ENCODE measurements at places on chromosomes 3 and 15.

- no peak for DNase-seq
Measured at GRCh38 chr3:52463416-52463815, 8.0 kb downstream of the NISCH start.

- DNase-seq = no peak
Measured at GRCh38 chr3:13223574-13224237, 150.5 kb upstream of the IQSEC1 start.

GRCh38 chr3:192825657-192826200, 91.9 kb downstream of the MB21D2 start:
- peak; percentile 89 for DNase-seq

DNA sequence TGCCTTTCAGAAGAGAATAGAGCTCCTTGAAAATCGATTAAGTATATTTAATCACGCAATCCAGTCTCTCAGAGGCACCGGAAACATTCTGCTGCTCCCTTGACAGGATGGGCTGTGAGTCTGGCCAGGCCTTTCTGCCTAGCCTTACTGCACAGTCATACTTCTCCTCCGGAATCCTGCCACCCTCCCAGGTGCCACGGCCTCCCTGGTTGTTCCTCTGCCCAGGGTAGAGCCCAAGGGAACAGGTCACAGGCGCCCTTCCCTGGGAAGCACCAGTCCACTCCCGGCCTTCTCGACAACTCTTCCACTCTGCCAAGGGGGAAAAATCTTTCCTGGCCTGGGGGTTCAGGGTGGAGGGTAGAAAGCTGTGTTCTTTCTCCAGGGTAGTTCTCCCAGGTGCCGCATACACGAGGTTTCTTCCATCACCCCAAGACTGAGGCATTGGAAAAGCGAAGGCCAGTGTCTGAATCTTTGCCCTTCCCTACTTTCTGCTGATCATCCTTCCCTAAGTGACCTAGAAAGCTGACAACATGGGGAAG, 17.4 kb upstream of the SYNM start:
- no peak for DNase-seq

DNA sequence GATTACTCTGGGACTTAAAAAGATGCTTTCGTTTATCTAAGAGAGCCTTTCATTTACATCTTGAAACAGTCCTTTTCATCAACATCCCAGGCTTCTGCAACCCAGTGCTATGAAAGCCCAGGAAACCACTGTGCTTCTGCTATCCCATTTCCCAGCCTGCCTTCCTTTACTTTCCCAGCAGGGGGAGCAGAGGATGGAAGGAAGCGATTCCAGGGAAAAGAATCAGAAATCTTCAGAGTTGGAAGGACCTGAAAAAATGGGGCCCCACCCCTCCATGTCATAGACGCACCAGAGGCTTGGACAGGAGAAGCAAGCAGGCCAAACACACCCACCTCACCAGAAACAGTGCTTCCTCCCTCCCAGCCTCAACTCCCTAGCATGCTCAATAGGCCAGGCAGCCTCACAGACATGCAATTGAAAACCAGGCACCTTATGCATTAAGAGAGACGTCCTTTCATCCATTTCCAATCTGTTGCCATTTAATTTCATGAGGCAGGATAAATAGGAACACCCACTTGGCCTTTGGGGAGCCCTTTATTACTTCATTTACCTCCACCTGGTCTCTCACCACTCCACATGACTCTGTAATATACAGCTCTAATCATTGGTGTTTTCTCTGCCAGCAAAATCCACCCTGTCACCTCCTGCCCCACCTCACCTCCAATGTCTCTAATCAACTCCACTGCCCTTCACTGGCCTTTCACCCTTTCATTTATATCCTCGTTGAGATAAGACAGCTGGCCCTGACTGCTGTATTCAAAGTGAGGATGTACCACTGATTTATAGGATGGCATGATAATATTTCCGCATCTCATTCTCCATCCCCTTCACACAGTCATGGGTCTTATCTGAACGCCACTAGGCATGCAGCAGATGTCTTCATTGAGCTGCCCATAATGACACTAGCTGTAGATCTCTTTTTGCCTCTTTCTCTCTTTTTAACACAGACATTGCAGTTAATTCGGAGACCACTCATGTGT, 583.9 kb downstream of the NTRK3 start:
- DNase-seq = no peak

DNA sequence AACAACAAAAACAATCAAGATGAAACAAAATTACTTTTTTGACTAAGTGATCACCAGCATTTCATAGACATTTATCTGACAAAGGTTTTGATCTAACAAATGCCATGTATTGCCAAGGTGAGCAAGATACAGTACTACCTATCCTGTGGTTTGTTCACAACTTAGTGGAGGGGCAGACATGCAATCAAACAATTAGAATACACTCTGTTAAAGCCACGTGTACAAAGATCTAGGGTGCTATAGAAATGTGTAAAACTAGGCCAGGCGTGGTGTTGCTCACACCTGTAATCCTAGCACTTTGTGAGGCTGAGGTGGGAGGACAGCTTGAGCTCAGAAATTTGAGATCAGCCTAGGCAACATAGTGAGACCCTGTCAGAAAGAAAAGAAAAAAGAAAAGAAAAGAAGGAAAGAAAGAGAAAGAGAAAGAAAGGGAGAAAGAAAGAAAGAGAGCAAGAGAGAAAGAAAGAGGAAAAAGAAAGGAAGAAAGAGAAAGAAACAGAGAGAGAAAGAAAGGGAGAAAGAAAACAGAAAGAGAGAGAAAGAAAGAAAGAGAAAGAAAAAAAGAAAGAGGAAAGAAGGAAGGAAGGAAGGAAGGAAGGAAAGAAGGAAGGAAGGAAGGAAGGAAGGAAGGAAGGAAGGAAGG, 1.4 kb upstream of the TRIM69 start:
- DNase-seq = no peak

- DNase-seq = no peak
Measured at GRCh38 chr3:113245761-113246161, 34.4 kb downstream of the BOC start.

DNA sequence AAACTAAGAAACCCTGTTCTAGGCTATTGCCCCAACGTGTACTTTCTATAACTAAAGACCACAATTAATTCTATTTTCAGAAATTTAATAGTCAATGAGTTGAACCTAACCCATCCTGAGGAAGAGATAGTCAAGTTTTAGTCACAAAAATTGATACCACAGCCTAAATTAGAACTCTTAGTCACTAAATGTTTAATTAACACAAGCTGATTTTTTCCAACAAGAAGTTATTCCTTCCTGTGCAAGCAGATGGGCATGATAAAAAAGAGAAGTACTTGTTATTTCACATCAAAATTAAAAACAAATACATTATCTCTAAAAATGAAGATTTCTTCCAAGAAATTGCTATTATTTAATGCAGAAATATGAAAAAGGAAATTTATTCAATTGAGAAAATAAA, 38.4 kb upstream of the TERB2 start:
- no peak for DNase-seq

- no peak for DNase-seq
Measured at GRCh38 chr15:72790302-72790910, 6.8 kb upstream of the ADPGK start.

- no peak for DNase-seq
Measured at GRCh38 chr3:192847941-192848340, 69.7 kb downstream of the MB21D2 start.

DNA sequence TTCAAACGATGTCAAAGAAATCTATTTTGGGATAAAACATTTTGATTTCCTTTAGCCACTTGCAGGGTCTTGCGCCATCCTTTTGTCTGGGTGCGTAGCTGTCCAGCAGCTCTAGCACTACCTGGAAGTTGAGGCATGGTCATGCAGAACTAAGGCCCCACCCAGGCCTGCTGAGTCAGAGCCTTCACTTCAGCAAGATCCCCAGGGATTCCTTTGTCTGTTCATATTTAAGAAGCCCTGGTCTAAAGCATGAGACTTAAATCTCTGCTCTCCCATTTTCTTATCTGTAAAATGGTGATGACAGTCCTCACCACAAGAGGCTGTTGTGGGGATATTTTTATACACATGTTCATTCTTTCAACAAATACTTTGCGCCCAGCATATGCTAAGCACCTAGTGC, 99.0 kb upstream of the CTDSPL start:
- DNase-seq = no peak

- no peak for DNase-seq
Measured at GRCh38 chr3:192079098-192079497, 618.1 kb downstream of the PYDC2 start.

DNA sequence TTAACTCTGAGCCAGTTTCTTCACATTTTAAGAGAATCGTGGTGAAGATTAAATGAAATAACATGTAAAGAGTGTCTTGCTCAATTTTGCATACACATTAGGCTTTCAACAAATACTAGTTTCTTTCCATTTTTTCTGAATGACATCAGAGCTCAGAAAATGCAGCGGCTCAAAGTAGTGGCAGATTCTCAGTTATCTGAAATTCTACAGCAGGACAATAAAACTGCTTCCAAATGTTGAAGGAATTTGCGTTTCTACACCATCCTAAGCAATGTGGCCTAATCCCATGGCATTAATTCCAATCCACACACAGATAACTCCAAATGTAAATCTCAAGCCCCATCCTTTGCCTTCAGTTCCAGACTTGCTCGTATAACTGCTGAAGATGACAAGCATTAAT, 115.8 kb downstream of the PLCH1 start:
- no peak for DNase-seq

DNA sequence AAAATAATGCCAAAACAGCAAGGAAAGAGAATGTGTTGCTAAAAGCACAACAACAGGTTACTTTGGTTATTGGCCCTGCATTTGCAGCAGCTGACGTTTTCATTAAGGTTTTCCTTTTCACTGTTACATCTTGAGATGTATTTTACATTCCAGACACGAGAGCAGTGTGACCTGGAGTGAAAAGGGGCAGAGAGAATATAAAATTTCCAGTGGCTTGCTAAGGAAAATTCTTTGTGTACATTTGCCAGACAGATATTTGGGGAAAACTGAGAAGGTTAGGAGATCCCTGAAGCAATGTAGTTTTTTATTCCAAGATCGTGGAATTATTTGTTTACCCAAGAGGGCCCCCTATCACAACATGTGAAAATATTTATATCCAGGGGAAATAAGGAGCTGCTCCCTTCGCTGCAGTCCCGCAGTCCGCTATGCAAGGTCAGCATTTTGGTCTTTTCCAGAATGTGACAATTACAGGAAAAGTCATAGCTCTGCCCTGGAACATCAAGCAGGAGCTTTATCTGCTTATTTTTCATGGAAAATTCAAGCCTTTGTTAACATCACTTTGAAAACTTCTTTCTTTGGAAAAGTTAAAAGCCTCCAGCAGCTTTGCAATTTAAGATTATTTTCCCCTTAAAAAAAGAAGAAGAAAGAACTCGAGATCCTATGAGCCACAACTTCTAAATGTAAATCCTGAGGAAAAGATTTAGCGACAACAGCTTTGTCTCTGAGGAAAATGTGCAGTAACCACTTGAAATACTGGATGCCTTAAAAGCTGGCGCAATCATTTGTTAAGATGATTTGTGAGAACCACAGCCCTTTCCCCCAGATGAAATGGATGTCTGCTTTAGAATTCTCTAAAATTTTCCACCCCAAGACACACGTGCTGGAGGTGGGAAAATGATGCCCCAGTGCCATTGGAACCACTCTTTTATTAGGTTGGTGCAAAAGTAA, 256.4 kb upstream of the TPM1 start:
- DNase-seq = no peak

DNA sequence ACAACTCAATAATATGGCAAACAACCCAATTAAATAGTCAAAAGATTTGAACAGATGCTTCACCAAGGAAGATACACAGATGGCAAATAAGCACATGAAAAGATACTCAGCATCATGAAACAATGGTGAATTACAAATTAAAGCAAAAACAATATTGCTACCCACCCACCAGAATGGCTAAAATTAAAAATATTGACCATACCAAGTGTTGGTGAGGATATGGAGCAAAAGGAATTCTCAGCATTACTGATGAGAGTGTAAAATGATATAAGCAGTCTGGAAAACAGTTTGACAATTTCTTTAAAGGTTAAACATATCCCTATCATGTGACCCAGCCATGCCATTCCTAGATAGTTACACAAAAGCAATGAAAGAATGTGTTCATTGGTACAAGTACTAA, 5.7 kb upstream of the PXYLP1 start:
- no peak for DNase-seq

DNA sequence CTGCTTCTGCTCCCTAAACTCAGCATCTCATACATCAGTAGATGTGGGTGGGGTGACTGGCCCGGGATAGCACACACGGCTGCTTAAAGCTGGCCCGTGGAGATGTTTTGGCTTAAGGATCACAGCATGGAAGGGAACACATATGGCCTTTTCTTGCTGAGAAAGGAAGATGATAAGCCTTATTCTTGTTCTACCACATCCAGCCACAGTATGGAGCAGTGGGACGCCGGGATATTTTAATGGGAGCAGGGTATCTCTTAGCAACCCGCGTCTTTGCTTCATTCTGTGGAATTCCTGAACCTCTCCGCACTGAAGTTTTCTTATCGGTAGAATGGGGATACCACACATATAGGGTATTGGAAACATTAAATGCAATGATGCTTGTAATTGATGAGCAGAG, 94.1 kb upstream of the PROK2 start:
- no peak for DNase-seq

GRCh38 chr3:195698647-195699387, 22.0 kb upstream of the MUC20 start:
- no peak for DNase-seq

GRCh38 chr15:92845126-92845508, 55.0 kb upstream of the CHD2 start:
- DNase-seq = peak; percentile 26

DNA sequence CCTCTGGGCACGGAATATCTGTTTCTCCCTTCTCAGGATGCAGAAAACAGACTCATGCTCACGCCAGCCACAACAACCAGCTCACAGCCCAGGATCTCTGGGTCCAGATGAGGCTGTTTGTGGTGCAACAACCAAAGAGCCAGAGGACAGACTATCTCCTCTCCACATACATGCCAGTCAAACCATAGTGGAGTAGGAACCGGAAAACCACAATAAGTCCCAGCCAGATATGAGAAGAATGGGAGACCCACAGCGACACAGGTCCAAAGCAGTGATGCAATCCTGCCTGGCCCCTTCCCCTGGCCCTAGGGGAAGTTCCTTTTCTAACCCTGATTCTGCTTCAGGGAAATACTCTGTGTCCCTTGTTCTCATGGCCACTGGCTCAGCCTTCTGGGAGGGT, 27.6 kb downstream of the MEX3B start:
- no peak for DNase-seq

Measured in NCI-H2107 (cell line).